ENCODE measurements at places on chromosomes 5 and 9. TPM values are rescaled to one million over a fixed set of nuclear protein-coding genes. Genes with fewer than 3 reads are reported as not detected.

DNA sequence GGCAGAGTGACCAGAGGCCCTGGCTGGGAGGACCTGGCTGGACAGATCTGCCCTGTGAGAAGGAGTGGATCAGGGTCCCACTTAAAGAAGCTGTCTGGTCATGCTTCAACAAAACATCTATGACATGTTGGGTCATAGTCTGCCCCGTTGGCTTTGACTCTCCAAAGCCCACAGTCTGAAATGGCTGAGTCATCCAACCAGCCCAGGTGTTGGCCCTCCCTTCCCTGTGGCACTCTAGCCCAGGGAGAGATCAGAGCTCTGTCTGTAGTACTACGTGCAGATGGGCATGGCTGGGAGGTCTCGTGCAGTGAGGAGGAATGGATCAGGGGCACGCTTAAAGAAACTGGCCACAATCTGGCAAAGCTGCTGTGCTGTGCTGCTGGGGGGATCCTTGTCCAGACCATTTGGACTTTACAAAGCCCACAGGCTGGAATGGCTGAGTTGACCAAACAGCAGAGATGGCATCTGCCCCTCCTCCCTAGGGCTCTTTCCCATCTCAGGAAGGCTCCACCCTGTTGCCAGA lies 206.1 kb downstream of the TUSC1 start:
- DNase-seq, result no peak

DNA sequence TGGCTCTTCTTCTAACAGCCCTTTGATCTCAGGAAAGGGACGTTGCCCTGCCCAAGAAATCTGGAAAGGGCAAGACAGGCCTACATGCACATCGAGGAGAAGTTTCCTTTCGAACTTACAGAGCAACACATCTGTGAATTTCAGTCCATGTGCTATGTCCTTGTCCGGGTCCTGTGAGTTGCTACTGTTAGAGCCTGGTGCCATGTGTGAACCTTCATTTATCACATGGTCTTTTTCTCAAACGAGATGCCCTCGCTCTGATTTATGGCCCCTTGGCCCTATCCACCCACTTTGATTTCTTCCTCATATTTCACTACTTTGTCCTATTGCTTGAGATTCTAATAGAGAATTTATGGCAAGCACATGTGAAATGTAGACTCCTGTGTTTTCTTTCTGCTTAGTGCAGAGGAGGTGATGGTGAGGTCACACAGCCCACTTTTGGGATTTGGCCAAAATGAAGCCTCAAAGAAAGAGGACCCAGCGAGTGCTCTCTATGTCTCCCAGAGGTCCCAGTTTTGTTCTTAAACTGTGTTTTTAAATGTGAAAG lies 153.1 kb downstream of the SNCAIP start:
- DNase-seq, result no peak

GRCh38 chr9:88973281-88974045 lies 17.8 kb upstream of the S1PR3 start:
- no peak for DNase-seq

GRCh38 chr5:40672425-40672824 lies 7.3 kb upstream of the PTGER4 start:
- no peak for DNase-seq

DNA sequence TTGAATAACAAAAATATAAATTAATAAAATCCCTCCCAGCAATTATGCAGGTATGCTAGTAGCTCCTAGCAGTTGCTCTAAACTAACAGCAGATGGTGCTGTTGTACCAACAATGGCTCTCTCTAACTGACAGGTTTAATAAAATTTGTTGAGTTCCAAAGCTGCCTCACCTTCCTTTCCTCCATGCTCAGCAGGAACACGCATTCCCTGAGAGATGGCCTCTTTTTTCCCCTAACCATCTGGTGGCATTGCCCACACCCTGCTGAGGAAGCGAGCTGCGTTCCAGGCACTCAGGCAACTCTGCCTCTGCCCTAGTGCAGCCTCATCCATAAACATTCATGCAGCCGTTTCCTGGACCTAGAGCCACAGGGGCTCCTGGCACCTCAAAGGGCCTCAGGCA lies 106.2 kb downstream of the KLHL3 start:
- DNase-seq, result peak; percentile 60

DNA sequence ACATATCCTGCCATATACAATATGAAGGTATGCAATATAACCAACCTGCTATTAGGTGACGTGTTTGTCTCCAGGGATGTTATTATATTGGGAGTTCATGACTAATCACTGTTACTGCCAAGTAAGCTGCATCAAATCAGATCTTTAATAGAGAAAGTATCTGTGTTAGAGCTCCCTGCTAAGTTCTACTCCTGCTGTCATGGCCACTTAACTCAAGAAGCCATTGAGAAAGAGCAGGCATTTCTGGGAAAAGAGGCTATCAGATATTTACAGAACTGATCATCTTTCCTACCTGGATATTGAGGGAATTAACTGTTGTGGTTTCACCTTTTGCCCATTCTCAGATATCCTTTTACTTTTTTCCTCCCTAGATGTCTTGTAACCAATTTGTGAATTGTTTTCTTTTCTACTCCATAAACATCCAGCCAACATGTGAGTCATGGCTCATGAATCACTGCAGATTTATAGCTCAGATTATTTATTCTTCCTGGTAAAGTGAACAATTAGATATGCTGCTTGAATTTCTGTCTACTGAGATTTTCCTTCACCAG lies 634.8 kb upstream of the FAM174A start:
- peak; percentile 95 for DNase-seq

DNA sequence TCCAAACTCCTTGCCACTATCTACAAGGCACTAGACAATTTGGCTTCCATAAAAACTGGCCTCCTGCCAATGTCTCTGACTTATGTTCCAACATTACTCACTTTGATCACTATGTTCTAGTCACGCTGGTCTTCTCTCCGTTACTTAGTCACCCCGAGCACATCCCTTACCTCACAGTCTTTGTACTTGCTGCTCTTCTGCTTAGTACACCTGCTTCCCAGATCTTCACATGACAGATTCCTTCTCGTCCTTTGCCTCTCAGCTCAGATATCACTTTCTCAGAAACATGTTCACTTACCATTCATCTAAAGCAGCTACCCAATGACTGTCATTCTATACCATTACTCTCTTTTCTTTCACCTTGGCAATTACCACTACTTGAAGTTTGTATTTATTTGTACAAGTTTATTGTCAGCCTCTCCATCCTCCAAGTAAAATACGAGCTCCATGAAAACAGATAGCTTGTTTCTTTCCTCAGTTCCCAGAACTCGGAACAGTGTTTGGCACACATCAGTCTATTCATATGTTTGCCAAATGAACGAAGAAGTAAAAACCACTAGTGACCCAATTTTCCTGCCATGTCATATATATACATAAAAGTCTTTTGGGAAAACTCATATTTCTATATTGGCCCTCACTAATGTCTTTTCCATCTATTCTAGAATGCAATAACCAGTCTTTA lies 5.9 kb upstream of the SLC22A5 start:
- peak; percentile 50 for DNase-seq

GRCh38 chr5:135219868-135220267 lies 179.2 kb downstream of the MACROH2A1 start:
- no peak for DNase-seq

- no peak for DNase-seq
These were observed 290.0 kb downstream of the CETN3 start for GRCh38 chr5:90119531-90119971.

ARSB gene
- 17.0 TPM for polyA plus RNA-seq

HTR1A gene
- polyA plus RNA-seq, result not detected

Data from endothelial cell of umbilical vein (primary cell).